NCI-H1092 treated with DMSO at 0.1 percent for 48 hours (cell line): ENCODE measurements at places on chromosomes 3 and 15.

DNA sequence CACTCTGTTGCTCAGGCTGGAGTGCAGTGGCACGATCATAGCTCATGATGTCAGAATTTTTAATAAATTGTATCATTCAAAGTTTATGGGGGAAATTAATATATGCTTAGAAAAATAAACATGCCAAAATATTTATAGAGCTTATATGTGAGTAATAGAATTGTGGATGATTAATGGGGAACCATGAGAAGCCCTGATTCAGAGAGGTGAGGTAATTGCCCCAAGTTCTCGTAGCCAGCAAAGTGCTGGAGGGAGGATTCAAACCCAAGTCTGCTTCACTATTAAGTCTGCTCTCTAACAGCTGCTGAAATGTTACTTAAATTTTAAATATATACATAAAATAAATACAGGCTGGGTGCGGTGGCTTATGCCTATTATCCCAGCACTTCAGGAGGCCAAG is 26.2 kb upstream of the IGF2BP2 start:
- no peak for DNase-seq

DNA sequence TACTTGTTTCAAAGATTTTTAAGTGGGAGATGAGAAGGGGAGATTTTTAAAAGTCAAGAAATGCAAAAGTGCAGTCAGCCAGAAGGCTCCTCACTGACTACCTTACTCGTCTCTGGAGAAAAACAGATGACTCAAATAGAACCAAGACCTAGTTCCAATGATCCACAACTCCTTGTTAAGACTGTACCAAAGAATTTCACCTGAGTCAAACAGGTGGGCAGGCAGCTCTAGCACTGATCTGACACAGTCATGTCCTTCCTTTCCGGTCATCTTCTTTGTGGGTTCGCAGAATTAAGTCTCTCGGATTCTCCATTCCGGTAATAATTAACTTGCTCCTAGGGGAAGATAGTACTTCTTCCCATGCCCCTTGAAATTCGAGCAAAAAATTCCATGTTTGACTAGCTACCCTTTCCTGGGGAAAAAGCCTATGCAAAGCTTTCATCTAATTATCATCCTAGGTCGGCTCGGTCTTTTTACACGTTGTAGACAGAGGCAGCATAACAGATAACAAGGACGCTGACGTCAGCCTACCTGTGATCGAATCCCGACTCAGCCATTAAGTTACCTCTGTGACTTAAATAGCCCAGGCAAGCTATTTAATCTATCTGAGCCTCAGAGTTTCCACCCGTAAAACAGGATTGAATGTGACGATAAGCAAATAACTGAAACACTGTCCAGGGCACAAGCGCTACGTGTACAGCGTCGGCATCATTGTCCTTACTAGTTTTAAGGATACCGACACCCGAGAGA is 758 bp downstream of the SELENOK start:
- no peak for DNase-seq

DNA sequence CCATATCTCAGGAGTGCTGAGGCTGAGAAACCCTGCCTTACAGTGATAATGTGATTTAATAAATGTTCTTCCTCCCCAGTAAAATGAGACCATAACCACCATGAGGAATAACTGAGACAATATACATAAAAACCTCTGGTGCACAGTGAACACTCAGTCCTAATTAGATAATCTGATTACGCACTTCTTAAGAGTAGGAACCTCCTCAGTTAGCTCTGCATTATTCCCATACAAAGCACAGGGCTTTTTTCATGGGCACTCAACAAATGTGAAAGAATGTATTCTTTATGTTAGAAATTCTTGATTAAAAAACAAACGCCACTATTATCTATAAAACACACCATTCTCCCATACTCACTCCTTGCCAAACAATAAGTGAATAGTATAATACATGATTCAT is 97.0 kb downstream of the TNIK start:
- DNase-seq = no peak

DNA sequence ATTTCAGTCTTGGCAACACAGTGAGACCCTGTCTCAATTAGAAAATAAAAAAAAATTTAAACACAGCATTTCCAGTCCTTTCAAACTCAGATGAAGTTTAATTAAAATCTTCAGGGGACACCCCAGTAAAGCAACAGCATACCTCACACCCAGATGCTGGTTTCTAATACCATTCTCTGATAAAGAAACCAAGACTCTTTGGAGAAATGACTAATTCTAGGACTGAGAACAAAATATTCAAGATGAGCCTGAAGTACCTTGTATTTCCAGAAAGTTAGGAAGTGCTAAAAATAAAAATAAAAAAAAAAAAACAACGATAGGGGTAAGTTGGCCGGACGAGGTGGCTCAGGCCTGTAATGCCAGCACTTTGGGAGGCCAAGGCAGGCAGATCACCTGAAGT is 14.0 kb upstream of the MAP4 start:
- no peak for DNase-seq

GRCh38 chr3:136021803-136022202 is 56.3 kb downstream of the PPP2R3A start:
- no peak for DNase-seq

GRCh38 chr3:2774481-2775249 is 335.5 kb downstream of the IL5RA start:
- no peak for DNase-seq

GRCh38 chr3:111781561-111782446 is 77.3 kb upstream of the PHLDB2 start:
- no peak for DNase-seq

GRCh38 chr3:186847437-186847836 is 4.9 kb downstream of the ADIPOQ start:
- no peak for DNase-seq

DNA sequence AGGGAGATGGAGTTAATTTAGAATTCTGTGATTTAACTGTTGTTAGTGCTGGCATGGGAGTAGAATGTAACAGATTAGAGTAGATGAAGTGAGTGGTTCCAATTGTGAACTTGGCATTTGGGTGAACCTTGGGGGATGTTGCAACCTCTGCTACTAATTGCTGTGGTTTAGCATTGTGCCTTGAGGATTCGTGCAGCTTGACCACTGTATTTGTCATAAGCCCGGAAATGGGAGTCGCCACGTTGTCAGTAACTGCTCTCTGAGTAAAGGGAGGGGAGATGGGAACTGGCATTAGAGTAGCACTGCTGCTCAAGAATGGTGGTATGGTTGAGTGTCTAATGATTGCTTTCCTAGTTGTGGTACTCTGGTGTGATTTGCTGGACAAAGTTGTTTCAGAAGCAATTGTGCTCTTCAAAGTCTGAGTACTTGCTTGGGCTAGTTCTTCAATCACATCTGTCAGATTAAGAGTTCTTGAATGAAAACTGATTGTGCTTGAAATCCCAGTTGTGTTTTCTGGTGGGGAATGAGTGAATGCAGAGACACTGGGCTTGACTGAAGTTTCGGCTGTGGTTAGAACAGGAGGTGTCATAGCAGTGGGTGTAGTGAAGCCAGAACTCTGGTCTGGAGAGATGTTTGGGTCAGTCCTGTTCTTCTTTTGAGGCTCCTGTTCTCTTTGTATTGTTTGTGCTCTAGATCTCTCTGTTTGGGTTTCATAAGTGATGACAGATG is 15.4 kb downstream of the IGSF10 start:
- DNase-seq = no peak

DNA sequence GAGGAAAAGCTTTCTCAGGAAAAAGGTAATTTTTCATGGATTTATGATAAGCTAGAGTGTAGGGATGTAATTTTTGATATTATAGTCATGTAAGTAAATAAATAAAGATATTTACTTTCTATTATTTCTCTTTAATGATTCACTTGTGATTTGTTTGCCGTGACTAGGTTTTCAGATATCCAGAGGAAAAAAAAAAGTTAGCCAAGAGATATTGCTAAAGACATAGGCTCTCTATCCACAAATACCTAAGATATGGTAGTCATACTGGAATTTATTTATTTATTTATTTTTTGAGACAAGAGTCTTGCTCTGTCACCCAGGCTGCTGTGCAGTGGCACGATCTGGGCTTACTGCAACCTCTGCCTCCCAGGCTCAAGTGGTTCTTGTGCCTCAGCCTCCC is 59.9 kb downstream of the AP4E1 start:
- no peak for DNase-seq

DNA sequence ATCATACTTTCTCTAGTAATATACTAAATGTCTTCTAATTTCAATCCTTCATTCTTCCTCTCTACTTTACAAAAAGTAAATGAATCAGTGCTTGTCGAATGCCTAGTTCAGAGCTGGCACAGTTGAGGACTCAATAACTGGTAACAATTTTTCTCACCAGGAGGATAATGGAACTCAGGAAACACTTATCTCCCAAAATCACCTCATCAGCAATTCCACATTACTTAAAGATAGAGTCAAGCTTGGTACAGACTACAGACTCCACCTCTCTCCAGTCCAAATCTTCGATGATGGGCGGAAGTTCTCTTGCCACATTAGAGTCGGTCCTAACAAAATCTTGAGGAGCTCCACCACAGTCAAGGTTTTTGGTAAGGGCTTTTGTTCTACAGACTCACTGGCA is 16.3 kb downstream of the ZBED2 start:
- no peak for DNase-seq

- DNase-seq = no peak
Observed at GRCh38 chr3:149632225-149632624, 25.6 kb downstream of the WWTR1 start.

- DNase-seq = no peak
Observed at GRCh38 chr3:143895805-143896204, 47.5 kb upstream of the SLC9A9 start.

- DNase-seq = peak; percentile 34
Observed at GRCh38 chr3:101635954-101636798, 40.8 kb downstream of the ZBTB11 start.
